Natural killer cell treated with Interleukin-12 subunit alpha and Interleukin-12 subunit beta and Interleukin-15 and Interleukin-18, amount 100 ng/mL, for 72 hours (primary cell): ENCODE measurements at places on chromosomes 16 and 17. TPM values are rescaled to one million over a fixed set of nuclear protein-coding genes. Genes with fewer than 3 reads are reported as not detected.

Gene PRR35
- 0.12 TPM for total RNA-seq

Gene ABCA6
- 1.3 TPM for total RNA-seq

Gene KRTAP3-2
- not detected for total RNA-seq

Gene CCDC200
- total RNA-seq, result not detected

Gene CFAP97D1
- total RNA-seq, result not detected

Gene IL34
- 1.2 TPM for total RNA-seq
